ENCODE measurements at places on chromosomes 1 and 21.

DNA sequence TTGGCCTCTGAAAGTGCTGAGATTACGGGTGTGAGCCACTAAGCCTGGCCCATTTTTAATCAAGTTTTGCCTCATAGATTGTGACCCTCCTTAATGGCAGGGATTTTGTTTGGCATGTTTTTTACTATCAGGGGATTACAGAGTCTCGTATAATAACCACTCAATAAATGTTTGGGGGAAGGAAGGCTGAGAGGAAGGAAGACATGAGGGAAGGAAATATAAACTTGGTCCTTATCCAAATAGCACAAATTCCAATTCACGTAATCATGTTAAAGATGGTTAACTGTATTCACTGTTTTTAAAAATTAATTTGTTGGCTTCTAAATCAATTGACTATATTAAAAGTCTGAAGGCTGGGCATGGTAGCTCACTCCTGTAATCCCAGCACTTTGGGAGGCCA lies 30.9 kb upstream of the SERTAD4 start:
- no peak for DNase-seq

- DNase-seq, result no peak
These were observed 502.2 kb downstream of the PLPP3 start for GRCh38 chr1:56077206-56077605.

GRCh38 chr1:205315008-205315618 lies 6.4 kb downstream of the NUAK2 start:
- DNase-seq, result no peak

- DNase-seq, result no peak
These were observed 95.2 kb downstream of the KCNJ15 start for GRCh38 chr21:38351961-38352521.

DNA sequence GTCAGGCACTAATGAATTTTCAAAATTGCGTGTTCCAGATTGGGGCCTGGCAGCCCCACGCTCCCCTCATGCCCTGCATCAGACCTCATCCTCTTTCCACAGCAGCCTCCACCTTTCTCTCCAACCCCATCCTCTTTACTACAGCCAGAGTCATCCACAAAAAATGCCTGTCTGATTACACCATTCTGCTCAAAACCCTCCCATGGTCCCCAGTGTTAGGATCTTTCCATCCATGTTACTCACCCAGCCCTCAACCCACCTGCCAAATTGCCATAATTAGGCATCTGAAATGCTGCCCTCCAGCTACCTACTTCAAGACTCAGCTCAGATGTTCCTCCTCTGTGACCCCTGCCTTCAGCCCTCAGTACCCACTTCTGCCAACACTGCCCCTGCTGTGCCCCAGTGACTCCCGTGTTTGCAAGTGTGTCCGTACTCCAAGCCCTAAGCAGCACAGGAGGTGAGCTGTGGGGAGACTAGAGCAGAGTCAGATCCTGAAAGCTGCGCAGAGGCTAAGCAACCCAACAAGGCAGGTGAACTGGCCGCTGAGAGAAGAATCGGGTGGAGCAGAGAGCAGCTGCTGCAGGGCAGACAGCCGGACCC lies 715 bp upstream of the ARTN start:
- DNase-seq, result no peak

DNA sequence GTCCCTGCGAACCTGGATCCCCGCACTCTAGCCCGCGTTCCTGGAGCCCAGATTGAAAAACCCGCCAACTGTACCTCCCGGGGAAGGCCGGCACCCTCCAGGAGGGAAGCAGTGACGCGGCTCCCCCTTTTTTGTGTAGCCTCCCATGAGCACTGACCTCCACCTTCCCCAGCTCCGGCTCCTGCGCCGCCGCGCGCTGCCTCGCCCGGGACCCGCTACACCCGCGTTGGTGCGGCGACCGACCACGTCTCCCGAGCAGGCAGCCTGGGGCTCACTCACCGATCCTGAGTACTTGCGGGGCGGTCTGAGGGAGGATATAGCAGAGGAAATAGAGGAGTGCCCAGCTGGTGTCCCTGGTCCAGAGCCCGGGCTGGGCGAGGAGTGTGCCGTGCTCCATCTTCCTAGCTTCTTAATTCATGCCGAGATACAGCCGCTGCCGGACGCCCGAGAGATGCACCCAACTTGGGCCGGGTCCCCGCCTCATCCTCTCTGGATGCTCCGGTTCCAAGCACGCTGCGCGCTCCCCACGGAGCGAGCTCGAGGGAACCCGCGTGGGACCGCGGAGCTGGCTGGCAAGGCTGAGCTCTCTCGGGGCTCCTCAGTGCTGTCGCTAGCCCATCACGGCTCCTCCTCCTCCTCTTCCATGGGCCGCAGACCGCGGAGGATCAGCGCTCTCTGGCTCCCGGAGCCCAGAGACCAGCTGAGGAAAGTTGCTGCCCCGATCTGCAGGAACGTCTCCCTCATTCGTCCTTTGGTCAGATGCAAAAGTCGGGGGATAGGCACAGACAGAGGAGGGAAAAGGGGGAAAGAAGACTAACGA lies 482 bp downstream of the GRIK1 start:
- no peak for DNase-seq

- no peak for DNase-seq
These were observed 604.6 kb downstream of the MRPL39 start for GRCh38 chr21:25002676-25003075.

- DNase-seq, result no peak
These were observed 52.4 kb downstream of the IER5 start for GRCh38 chr1:181140891-181141290.

GRCh38 chr1:84692391-84692790 lies 2.1 kb upstream of the SSX2IP start:
- no peak for DNase-seq

DNA sequence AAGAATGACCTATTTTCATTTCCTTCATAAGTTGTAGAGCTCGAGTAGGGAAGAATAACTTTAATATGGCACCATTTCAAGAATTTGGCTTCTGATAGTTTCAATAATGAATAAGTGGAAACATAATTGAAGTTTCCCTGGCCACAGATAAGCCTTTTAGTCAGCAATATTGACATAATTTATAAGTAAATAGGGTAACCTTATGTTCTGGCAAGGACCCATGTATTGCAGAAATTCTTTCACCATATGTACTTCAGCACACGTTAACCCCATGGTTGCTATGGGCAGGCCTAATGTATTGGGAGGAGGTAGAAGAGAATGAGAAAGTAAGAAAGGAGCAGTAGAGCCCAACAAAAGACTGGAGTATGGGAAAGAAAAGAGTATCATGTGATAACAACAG lies 25.4 kb downstream of the MDM4 start:
- no peak for DNase-seq

- DNase-seq, result no peak
These were observed 254.9 kb upstream of the NRIP1 start for GRCh38 chr21:15319727-15320126.

DNA sequence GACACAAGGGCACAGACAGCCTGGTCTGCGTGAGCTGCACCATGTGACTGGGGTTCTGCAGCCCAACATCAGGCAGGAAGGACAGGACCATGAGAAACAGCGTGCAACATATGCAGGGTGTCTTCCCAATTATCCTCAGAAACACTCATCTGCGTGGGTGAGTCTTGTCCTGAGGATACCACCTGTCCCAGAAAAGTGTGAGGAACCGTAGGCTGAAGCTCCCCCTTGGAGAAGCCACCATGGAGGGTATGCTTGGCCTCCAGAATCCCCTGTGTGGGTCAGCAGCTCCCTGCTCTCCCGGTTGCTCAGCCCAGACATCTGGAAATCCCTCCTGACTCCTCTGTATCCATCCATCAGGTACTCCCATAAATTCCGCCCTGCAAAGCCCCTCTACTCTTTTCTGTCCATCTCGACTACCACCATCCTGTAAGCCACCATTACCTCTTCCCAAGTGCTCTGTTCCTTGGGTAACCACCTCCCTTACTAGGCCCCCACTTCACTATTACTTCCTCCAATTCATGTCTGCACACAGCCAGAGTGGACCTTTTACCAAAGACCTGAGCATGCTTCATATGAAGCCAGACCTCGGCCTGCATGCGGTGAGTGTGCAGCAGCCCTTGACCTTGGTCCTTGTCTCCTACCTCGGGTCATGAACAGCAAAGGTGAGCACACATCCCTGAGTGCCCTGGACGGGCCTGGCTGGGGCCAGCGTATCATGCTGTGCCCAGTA lies 33.0 kb downstream of the ETS2 start:
- DNase-seq, result peak; percentile 4

DNA sequence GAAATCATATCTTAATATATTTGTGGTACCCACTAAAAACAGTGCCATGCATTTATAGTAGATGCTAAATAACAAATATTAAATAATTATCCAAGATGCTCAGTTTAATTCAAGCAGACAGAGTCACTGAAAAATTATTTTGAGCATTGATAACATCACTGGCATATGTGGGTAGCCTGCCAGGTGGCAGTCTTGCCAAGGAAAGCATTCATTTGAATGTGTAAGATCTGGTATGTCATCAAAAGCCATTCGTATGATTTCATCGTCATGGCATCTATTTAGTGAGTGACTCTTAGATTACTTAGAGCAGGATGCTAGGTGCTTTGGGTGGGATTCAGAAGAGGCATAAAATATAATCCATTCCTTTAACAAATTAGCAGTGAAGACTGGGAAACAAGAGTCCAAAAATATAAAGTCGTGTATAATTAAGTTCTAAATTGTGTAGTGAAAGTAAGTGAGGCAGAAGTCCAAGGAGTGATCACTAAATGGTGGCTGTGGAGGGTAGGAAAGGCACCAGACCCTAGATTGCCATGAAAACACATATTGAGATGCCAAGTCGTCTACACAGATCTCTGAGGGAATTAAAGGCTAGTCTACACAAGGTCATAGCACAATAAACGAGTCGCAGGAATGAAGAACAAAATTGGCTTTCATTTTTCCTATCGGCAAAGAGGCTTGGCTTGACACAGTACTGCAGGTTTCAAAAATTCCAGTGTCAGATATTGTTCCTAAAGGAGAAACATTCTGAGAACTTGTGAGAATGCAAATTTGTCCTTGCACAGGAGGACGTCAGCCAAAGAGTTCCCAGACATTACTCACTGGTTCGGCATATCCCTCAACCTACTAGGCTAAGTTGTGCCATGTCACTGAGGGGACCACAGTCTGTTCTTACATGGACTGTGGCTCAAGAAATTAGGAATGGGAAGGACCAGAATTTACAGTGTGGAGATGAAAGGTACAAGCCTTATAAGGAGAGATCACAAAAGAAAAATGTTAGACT lies 130.8 kb downstream of the LYPLAL1 start:
- no peak for DNase-seq

- no peak for DNase-seq
These were observed 853 bp upstream of the RRAGC start for GRCh38 chr1:38860454-38860795.

GRCh38 chr1:64421377-64421776 lies 48.6 kb upstream of the CACHD1 start:
- no peak for DNase-seq

DNA sequence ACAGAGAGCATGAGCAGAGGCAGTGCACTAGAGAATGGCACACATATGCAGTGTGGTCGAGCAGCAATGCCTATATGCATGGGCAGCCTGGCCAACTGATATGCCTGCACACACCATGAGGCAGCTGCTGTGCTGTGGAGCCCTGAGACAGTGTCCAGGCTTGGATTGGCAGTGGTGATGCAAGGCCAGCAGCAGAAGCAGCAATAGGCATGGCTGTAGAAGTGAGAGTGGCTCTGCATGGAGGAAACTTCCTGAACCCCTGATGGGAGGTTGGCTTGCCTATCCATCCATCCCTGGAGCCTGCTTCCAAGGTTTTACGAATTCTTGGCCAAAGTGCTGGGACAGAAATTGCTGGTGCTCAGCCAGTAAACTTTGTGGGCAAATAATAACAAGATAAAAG lies 89.7 kb downstream of the DIRAS3 start:
- DNase-seq, result no peak

DNA sequence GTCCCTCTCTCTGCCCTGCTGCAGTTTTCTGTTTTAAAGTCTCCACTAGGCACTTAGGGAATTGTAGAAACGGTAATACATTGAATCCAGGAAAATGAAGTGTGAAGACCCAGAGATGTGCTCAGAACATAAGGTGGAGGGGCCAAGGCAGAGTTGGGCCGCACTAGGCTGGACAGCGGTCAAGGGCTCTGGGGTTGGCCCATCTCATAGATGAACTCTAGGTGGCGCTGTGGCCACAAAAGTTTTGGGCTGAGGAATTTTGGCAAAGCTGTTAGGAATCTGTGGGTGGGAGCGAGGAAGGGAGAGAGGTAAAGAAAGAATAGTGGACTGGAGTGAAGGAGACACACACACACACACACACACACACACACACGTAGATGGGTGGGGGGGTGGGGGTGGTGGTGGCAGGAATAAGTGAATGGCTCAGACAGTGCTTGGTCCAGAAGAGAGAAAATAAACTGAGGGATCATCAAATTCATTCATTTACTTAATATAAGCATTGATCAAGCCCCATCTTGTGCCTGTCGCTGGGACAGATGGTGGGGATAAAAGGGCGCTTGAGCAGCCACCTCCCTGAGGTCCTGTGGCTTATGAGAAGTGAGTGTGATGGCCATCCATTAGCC lies 258.5 kb downstream of the TRABD2B start:
- no peak for DNase-seq

DNA sequence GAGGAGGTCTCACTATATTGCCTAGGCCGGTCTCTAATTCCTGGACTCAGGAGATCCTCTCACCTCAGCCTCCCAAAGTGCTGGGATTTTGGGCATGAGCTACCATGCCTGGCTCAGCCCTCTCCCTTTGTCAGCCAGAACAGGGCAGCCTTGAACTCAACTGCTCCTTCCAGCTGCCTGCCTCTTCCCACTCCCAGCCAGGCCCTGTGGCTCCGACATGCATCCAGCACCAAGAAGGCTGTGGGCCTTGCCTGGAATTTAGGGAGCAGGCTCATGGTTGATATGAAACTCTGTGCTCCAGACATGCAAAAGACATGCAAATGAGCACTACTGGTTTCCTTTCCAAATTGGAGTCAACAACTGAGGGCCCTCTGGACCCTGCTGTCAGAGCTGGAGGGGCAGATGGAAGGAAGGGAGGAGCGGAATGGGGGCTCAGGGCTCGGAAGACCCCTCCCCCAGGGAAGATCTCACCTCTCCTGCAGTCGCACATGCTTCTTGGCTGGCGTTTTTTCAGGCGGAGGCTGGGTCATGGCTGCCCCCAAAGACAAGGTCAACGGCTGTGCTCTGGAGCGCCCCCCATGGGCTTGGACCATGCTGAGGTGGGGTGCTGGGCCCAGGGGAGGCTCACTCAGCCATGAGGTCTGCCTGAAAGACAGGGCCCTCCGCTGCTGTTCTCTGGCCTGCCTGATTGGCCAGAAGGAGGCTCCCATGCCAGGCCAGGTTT lies 1.4 kb downstream of the PTPN7 start:
- DNase-seq, result no peak

GRCh38 chr1:95572962-95573361 lies 339.0 kb downstream of the RWDD3 start:
- no peak for DNase-seq

- DNase-seq, result no peak
These were observed 68.8 kb upstream of the C1orf174 start for GRCh38 chr1:3968851-3969250.

GRCh38 chr1:27662707-27663393 lies 9.1 kb downstream of the IFI6 start:
- peak; percentile 87 for DNase-seq
